Suprapubic skin (tissue), 4 donors: ENCODE measurements at places on chromosomes 1 and 21. TPM values are rescaled to one million over a fixed set of nuclear protein-coding genes. Genes with fewer than 3 reads are reported as not detected.

PIK3R3 gene
- 7.3 TPM for total RNA-seq

RGS18 gene
- 0.30 TPM for total RNA-seq

KRTAP25-1 gene
- total RNA-seq: not detected

KIF17 gene
- total RNA-seq: 2.9 TPM

DNA sequence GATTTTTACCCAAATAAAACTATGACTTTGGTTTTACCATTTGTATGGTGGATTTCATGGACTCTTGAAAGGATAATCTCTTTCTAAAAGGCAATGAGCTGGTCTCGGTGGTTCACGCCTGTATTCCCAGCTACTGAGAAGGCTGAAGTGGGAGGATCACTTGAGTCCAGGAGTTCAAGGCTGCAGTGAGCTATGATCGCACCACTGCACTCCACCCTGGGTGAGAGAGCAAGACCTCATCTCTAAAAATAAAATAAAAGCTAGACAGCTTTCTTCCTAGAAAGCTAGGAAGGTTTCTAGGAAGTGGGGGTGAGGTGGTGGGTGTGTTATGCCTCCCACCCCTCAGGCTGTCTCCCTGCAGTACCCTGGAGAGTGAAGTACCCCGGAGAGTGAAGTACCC lies 54.0 kb upstream of the L1TD1 start:
- no peaks in the 10 kb centered on the region for H3K27me3 ChIP-seq
- H3K4me1 ChIP-seq: no peaks in the 10 kb centered on the region
- H3K27ac ChIP-seq: no peak overlapping the region

PUM1 gene
- 118 TPM for total RNA-seq

- no peaks in the 10 kb centered on the region for H3K36me3 ChIP-seq
- no peak for DNase-seq
- peaks cover 41% of the 10 kb centered on the region for H3K4me1 ChIP-seq
- H3K27me3 ChIP-seq: no peaks in the 10 kb centered on the region
- no peak overlapping the region for H3K4me3 ChIP-seq
These were observed 9.5 kb downstream of the JAK1 start for GRCh38 chr1:64956733-64957441.

GRCh38 chr1:200172311-200172710 lies 144.8 kb downstream of the NR5A2 start:
- no peak for DNase-seq
- no peak overlapping the region for H3K27ac ChIP-seq
- H3K36me3 ChIP-seq: no peaks in the 10 kb centered on the region
- H3K4me3 ChIP-seq: no peak overlapping the region

OR2W3 gene
- total RNA-seq: not detected

DNA sequence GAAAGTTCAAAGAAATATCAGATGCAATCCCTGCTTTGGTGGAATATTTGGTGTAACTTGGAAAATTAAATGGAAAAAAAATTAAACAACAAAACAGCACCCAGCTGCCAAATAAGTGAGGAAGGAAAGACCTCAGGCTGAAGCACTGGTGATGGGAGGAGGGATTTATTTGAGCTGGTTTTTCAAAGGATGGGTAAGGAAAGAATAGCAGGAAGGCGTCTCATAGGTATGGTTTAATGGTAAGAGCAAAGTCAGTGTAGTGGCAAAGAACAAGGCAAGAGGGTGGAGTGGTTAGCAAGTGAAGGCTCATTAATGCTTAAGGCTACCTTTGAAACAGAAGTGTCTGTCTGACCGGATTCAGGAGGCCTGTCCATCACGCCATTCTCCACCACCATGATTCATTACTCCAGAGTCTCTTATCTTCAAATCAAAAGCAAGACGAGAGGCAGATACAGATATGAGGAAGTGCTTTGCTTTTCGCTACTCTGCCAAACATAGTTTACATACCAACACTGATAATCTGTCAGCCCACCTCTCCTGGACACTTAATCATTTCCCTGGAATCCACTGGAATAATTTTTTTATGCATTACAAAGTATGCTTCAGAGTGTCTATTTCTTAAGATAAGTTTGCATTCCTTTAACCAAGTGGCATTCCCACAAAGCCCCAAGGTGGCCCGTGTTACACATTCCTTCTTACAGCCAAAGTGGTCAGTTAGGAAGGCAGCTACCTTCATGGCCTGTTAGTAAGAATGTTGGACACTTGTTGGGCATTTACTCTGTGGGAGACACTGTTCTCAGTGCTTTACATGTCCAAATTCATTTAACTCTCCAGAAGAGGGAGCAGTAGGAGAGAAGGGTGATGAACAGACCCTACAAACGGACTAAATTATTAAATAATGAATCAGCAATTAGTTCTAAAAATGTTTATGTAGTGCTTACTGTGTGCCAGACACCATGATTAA lies 146.6 kb downstream of the ROR1 start:
- no peaks in the 10 kb centered on the region for H3K27me3 ChIP-seq
- no peak overlapping the region for H3K4me3 ChIP-seq
- H3K4me1 ChIP-seq: peaks cover 9% of the 10 kb centered on the region
- DNase-seq: no peak

KRTAP21-2 gene
- not detected for total RNA-seq

NKAIN1 gene
- 1.1 TPM for total RNA-seq

PLEKHN1 gene
- total RNA-seq: 36.1 TPM

DNA sequence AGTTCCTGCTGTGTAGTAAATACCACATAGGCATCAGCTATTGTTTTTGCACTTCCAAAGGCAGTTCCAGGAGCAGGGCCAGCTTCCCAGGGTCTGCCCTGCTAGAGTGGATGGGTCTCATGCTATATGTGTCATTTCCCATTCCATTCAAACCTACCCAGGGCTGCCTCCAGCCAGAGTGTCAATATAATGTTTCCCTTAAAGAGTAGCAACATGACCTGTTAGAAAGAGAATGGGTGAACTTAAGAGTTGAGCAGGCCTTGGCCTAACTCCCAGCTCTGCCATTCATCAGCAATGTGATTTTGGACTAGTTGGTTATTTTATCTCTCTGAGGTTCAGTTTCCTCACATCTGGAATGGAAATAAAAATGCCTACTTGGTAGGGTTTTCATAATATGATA lies 44.9 kb downstream of the RAB3B start:
- H3K36me3 ChIP-seq: no peaks in the 10 kb centered on the region
- H3K4me1 ChIP-seq: peaks cover 7% of the 10 kb centered on the region
- no peak overlapping the region for H3K27ac ChIP-seq
- no peak for DNase-seq
- H3K27me3 ChIP-seq: no peaks in the 10 kb centered on the region

GRCh38 chr1:2803931-2804627 lies 2.6 kb upstream of the TTC34 start:
- H3K36me3 ChIP-seq: no peaks in the 10 kb centered on the region
- H3K27me3 ChIP-seq: peaks cover 97% of the 10 kb centered on the region

GRCh38 chr1:167864392-167865032 lies 49.4 kb downstream of the ADCY10 start:
- H3K4me3 ChIP-seq: no peak overlapping the region
- no peaks in the 10 kb centered on the region for H3K27me3 ChIP-seq
- no peaks in the 10 kb centered on the region for H3K4me1 ChIP-seq
- H3K27ac ChIP-seq: no peak overlapping the region
- H3K36me3 ChIP-seq: no peaks in the 10 kb centered on the region

KIAA1614 gene
- 1.8 TPM for total RNA-seq

DNA sequence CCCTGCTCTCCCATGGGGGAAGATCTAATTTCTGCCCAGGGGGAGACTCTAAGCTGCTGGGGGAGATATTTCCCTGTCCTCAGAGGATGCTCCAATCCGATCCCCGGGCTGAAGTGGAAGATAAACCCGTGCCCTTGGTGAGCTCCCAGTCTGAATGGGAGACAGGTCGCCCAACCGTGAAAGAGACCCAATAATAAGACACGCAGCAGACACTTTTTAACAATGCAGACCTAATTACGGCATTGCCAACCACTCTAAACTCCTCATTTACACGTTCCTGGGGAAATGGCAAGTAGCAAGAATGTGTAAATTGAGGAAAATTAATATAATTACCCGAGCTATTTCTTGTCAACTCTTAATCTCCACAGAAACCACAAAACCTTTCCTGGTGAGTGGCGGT lies 48.7 kb upstream of the ACTL8 start:
- no peaks in the 10 kb centered on the region for H3K27me3 ChIP-seq
- DNase-seq: no peak
- H3K4me1 ChIP-seq: no peaks in the 10 kb centered on the region

DNA sequence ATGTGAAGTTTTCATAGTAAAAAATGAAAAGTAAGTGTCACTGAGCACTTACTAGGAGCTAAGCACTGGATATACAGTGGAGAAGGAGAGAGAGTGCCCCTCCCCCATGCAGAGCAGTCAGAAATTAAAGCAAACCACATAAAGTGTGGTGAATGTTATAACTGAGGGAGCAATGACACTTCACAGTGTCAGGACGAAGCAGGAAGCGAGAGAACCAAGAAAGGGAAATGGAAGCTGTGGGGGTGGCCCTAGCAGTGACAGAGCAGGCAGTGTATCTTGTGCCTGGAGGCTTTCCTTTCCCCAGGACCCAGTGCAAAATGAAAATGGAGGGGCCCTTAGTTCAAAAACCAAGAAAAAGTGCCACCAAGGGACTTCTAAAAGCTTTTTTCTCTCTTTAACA lies 21.5 kb upstream of the RCAN3 start:
- no peaks in the 10 kb centered on the region for H3K27me3 ChIP-seq
- no peak overlapping the region for H3K27ac ChIP-seq
- no peak for DNase-seq

DNA sequence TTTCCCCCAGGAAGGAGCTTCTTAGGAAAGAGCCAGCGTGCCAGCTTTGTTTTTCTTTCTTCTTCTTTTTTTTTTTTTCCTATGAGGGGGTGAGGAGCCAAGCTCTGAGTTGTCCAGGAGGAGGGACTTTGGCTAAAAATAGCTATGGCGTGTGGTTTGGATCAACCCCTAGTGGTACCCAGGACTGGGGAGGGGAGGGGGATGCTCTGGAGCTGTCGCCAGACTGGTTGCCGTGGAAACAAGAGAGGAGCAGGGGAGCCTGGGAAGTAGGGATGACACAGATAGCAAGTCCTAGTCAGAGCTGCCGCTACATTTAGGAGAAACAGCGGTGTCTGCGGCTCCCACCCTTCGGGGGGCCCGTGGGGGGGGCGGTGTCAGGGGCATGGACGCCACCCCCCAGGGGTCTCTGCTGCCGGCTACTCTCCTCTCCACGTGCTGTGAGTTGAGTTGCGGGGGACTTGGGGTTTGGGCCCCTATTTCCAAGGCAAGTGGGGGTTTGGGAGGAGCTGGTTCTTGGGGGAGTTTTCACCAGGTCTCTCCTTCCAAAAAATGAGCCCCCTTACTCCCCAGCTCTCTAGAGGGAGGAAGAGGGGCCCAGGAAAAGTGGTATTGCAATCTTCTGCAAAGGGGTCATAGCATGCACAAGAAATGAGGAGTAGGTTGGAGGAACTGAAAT lies at the start of gene KCNJ9:
KCNJ9 (plus strand) TSS at position 278 of the 676 bp plus-strand sequence. CDS start 2,493 bp downstream, outside the sequence.
- no peak for DNase-seq
- H3K4me1 ChIP-seq: peaks cover 11% of the 10 kb centered on the region
- H3K27ac ChIP-seq: no peak within 1 kb of the TSS

DNA sequence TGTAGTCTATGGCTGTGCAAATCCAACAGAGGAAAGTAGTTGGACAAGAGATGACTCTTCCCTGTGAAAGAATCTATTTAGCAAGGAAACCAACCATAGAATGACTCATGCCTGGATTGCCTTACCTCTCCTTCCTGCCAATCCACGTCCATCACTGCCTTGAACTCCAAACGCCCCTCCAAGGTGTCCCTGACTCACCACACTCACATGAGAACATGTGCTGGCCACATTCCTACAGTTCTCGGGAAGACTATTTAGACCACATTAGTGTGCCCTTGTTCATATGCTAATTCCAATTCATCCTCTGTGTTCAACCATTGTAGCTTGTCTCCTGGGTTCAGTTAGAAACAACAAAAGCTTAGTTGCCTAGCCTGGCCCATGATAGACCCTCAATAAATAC lies 157.3 kb downstream of the SLC30A10 start:
- H3K4me1 ChIP-seq: no peaks in the 10 kb centered on the region
- peak overlapping the region; percentile 40 for H3K27ac ChIP-seq
- no peaks in the 10 kb centered on the region for H3K27me3 ChIP-seq
- H3K4me3 ChIP-seq: no peak overlapping the region

GRCh38 chr1:3075666-3076362 lies 6.8 kb downstream of the PRDM16 start:
- H3K36me3 ChIP-seq: no peaks in the 10 kb centered on the region
- H3K27ac ChIP-seq: no peak overlapping the region
- H3K4me1 ChIP-seq: peaks cover 8% of the 10 kb centered on the region
- no peak overlapping the region for H3K4me3 ChIP-seq
- no peak for DNase-seq
- H3K27me3 ChIP-seq: peaks cover 96% of the 10 kb centered on the region

GRCh38 chr1:183051546-183051945 lies 28.3 kb downstream of the LAMC1 start:
- no peaks in the 10 kb centered on the region for H3K27me3 ChIP-seq
- DNase-seq: no peak
- H3K4me3 ChIP-seq: no peak overlapping the region
- H3K4me1 ChIP-seq: peaks cover 13% of the 10 kb centered on the region

DNA sequence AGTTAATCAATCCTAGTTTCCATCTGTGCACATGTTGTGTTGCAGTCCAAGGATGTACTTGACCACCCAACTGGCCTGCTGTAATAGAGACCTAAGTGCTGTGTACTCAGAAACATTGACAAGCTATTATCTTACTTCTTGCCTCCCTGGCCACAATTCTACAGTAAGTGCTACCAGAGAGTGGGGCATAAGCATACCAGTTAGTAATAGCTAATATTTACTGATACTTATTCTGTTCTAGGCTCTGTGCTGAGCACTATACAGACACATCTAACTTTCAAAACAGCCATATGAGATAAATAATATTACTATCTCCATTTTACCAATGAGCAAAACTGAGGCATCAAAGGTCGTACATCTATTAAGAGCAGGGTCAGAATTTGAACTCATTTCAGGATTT lies 49.5 kb upstream of the NPL start:
- no peaks in the 10 kb centered on the region for H3K4me1 ChIP-seq
- H3K4me3 ChIP-seq: no peak overlapping the region
- H3K27me3 ChIP-seq: no peaks in the 10 kb centered on the region
- no peaks in the 10 kb centered on the region for H3K36me3 ChIP-seq

FAM177B gene
- total RNA-seq: not detected

RNF207 gene
- total RNA-seq: 9.3 TPM

ZNF683 gene
- total RNA-seq: not detected

ITSN1 gene
- total RNA-seq: 43.9 TPM
